ENCODE measurements at places on chromosomes 2 and 18.

DNA sequence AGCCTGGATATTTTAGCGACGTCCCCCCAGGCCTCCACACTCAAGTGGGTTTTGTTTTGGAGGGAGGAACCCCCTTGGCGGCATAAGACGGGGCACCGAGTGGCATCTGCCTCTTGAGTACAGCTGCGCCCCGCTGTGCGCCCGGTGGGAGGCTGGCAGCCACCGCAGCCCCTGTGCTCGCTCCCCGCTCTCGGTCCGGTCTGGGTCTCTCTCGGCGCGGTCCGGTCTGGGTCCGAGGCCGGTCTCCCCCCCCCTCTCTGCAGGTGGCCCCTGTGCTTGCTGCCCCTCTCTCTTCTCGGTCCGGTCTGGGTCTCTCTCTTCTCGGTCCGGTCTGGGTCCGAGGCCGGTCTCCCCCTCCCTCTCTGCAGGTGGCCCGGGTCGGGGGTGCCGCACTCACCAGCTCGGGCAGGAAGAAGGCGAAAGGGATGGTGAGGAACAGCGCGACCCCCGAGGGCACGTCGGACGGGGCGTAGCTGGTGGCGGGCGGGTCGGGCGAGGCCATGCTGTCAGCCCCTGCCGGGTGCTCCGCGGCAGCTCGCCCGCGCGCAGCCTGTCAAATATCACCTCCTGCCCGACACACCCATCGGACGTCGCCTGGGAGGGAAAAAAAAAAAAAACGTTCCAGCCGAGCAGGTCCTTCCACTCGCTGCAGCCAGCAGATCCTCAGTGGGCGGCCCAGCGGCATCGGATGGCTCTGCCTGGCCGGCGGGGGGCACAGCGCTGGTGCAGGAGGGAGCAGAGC, at the start of gene MALL:
Gene MALL (minus strand): TSS at position 532 of the 742 bp plus-strand sequence. CDS start 30 bp downstream, at position 502.
- DNase-seq = no peak

GRCh38 chr18:40371673-40372072, 1583.4 kb upstream of the PIK3C3 start:
- no peak for DNase-seq

GRCh38 chr2:3432067-3432466, 52.6 kb downstream of the TRAPPC12 start:
- no peak for DNase-seq

GRCh38 chr2:217919204-217919603, 83.6 kb downstream of the TNS1 start:
- no peak for DNase-seq

DNA sequence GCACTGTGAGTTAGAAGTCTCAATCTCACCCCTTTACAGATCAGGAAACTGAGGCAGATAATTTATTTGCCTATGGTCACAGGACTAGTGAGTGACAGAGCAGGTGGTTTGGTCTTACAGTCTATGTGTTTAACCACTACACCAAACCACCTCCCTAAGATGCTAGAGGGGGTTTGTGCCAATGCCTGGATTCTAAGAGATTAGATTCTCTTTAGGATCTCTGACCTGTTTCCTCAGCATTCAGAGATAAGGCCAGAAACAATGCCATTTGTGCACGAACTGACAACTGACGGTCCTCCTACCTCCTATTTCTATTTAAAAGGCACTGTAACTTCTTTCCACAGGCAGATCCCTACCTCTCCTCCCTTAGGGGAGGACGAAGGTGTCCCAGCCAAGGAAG, 2.3 kb upstream of the SLC20A1 start:
- no peak for DNase-seq

All from CD14-positive monocyte (primary cell).